ENCODE measurements at places on chromosomes 13 and 19.

DNA sequence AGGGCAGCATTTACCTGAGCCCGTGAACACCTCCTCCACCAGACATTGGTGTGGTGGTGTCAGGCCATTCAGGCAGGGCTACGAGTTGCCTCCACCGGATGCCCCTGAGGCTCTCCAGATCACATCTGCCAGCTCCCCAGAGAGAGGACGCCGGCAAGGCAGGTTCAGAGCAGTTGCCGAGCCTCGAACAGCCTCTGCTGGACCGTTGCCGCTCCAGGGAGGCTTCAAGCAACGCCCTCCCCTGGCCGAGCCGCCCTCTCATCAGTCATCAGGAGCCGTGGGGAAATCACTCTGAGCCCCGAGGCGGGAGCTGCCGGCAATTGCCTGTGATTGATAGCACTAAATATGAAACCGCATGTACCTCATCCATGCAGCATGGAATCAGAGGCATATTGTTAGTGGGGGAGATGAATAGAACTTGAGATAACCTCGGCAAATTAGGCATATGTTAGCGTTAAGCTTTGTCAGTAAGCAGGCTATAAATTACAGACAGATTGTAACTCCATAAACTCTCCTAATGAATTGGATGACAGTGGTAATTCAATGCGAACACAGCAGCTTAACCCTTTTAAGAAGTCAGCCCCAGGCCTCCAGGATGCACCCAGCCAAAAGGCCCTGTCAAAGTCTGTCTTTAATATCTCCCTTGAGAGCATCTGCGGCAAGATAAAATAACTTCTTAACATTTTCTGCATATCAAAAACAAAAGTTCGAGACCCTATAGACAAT lies 29.8 kb upstream of the SPACA7 start:
- no peak for DNase-seq

DNA sequence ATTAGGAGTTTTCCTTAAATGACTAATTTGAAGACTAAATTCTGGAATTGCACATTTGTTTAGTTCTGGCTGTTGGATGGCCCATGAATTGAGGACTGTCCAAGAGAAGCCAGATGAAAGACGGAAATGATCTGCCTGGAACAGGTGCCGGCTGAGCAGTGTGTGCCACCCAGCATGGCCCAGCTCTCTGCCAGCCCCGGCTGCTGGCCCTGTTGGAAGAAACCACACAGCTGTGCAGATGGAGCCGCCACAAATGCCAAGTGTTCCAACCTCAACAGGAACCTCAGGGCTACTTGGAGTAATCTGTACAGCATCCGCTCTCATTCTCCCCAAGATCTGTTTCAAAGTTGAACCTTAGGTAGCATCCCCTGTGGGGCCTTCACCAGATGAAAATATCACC lies 67.0 kb upstream of the STARD13 start:
- DNase-seq = no peak

GRCh38 chr13:51283371-51283770 lies 56.1 kb upstream of the SERPINE3 start:
- DNase-seq = no peak

- DNase-seq = no peak
These were observed 168.3 kb downstream of the PCDH20 start for GRCh38 chr13:61247149-61247936.

DNA sequence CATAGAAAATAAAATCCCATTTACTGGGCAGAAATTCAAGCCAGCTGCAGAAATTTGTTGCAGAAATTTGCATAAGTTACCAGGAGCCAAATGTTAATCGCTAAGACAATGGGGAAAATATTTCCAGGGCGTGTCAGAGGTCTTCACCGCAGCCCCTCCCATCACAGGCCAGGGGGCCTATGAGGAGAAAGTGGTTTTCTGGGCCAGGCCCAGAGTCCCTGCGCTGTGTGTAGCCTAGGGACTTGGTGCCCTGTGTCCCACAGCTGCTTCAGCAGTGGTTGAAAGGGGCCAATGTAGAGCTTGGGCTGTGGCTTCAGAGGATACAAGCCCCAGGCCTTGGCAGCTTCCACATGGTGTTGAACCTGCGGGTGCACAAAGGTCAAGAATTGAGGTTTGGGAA lies 278.9 kb upstream of the PCDH9 start:
- no peak for DNase-seq

- DNase-seq = no peak
These were observed 144.2 kb downstream of the SPRY2 start for GRCh38 chr13:80196756-80197155.

DNA sequence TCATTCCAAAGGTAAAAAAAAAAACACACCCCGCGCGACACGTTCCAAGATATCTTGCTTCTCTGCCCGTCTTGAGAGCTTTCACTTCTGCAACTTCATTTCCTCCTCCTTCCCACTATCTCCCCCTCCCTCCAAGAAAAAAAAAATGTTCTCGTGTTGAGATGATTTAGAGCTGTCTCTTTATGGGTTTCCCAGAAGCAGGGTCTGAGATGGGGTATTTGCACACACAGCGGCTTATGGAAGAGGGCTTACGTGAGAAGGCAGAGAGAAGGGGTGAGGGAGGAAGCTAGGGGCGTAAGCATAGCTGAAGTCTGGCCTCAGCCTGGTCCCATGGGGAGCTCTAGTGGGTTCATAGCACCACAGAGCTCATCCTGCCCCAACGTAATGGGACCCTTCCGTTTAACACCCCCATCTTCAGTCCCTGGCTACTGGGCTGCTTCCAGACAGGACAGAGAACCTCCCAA lies 31.3 kb upstream of the USE1 start:
- no peak for DNase-seq

GRCh38 chr19:31351056-31351854 lies 2.0 kb upstream of the TSHZ3 start:
- no peak for DNase-seq

DNA sequence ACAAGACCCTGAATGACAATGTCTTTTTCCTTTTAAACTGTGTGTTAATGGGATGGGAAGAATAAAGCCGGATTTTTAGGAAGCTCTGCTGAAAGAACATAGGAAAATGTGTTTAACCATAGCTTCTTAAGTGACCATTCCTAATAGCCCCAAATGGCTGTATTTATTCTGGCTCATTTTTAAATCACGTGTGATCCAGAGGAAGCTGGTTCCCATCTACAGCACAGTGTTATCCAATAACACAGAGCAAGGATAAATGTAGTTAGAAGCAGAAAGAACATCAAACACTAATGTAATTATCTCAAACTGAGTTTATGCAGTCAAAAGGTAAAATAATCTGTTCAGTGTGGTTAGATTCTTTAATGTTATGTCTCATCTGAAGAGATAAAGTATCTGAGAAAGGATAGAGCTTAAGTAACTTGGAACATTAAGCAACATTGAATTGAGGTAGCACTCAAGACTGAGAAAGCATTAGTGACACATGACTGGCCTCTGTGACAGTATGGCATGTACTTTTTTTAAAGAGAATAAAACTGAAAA lies 853.3 kb downstream of the GPC5 start:
- DNase-seq = no peak

- DNase-seq = no peak
These were observed 17.9 kb downstream of the PPP1R37 start for GRCh38 chr19:45110851-45111266.

- no peak for DNase-seq
These were observed 256.4 kb upstream of the STARD13 start for GRCh38 chr13:33541962-33542308.

Measured in breast epithelium (tissue), 4 donors.